GM12878 (cell line): ENCODE measurements at places on chromosomes 13 and 19.

- H3K27ac ChIP-seq, result no peak overlapping the region
- H3K36me3 ChIP-seq, result peaks cover 32% of the 10 kb centered on the region
- no peaks in the 10 kb centered on the region for H3K27me3 ChIP-seq
- DNase-seq, result peak; percentile 19
- H3K4me1 ChIP-seq, result peaks cover 13% of the 10 kb centered on the region
- H3K4me3 ChIP-seq, result no peak overlapping the region
Observed at GRCh38 chr19:36093146-36093662, 17.7 kb upstream of the OVOL3 start.

GRCh38 chr13:75494491-75494890 is 12.5 kb upstream of the TBC1D4 start:
- H3K36me3 ChIP-seq, result no peaks in the 10 kb centered on the region
- H3K4me3 ChIP-seq, result no peak overlapping the region
- DNase-seq, result no peak
- H3K27me3 ChIP-seq, result no peaks in the 10 kb centered on the region
- H3K27ac ChIP-seq, result no peak overlapping the region
- peaks cover 1% of the 10 kb centered on the region for H3K4me1 ChIP-seq

GRCh38 chr13:19960653-19960976 is 2.1 kb downstream of the ZMYM2 start:
- H3K36me3 ChIP-seq, result no peaks in the 10 kb centered on the region
- H3K27ac ChIP-seq, result no peak overlapping the region
- H3K27me3 ChIP-seq, result no peaks in the 10 kb centered on the region
- peak overlapping the region; percentile 81 for H3K4me3 ChIP-seq
- no peak for DNase-seq
- no peaks in the 10 kb centered on the region for H3K4me1 ChIP-seq

DNA sequence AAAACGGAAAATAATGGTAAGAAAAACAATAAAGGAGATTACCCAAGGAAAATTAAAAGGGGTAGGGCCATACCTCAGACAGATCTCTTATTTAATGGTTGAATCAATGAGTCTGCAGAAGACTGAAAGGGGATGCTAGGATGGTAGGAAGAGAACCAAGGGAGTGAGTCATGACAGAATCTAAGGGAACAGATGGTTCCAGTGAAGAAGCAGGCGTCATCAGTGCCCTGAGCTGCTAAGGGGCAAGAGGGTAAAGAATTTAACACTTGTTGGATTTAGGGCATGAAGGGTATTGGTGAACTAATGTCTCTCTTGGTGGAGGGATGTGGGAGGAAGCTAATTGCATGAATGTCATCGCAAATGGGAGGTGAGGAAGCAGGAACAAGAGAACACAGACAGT is 329.2 kb upstream of the TSHZ3 start:
- no peak for DNase-seq
- H3K27me3 ChIP-seq, result no peaks in the 10 kb centered on the region
- no peak overlapping the region for H3K27ac ChIP-seq
- H3K4me1 ChIP-seq, result no peaks in the 10 kb centered on the region
- no peak overlapping the region for H3K4me3 ChIP-seq

DNA sequence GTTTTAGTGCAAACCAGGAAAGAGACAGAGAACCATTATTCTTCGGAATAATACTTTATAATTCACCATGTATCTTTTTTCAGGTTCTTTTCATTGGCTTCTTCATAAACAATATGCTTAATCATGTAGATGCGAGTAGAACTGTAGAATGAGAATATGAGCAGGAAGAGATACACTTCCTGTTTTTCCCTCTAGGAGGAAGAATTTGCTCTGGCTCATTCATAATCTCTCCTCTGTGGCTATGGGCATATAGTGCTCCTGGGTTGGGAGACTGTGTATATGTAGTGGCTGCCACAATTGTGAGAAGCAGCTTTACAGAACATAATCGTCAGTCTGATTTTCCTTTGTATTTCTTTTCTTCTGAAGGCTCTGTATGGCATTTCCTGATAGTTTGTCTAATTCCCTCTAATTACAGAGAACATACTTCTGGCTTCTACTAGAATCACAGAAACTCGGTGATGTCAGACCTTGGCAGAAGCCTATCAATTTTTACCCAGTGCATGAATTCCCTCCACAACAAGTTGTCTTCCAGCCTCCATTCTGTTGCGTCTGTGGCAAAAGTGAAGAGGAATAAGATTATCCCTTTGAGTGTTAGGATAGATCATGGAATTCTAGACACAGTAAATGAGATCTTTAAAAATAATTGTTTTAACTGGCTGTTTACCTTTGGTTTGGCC is 2.9 kb upstream of the DCLK1 start:
- H3K27me3 ChIP-seq, result peaks cover 3% of the 10 kb centered on the region; the same call in 1 of the 2 replicates
- no peak overlapping the region for H3K27ac ChIP-seq
- H3K4me1 ChIP-seq, result no peaks in the 10 kb centered on the region
- H3K4me3 ChIP-seq, result no peak overlapping the region
- no peak for DNase-seq

GRCh38 chr19:41064974-41065569 is 23.2 kb upstream of the CYP2A13 start:
- H3K27me3 ChIP-seq, result no peaks in the 10 kb centered on the region; the same call in 1 of the 2 replicates
- H3K36me3 ChIP-seq, result no peaks in the 10 kb centered on the region
- H3K4me3 ChIP-seq, result no peak overlapping the region

DNA sequence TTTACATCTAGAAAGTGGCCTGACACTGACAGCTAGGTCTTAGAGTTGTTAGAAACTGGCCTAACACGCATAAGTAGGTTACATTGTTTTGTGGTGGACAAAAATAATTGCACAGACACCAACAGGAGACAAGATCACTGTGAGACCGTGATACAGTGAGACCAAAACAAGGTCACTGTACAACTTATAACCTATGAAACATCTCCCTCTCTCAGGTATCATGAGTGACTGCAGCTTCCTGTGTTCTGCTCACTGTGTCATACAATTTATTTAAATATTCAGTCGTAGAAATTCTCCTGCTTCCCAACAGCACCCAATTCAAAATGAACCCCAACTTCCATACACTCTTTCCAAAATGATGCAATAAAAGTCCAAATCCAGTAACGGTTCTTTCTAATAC is 2165.2 kb downstream of the PCDH9 start:
- H3K27ac ChIP-seq, result no peak overlapping the region
- no peaks in the 10 kb centered on the region for H3K27me3 ChIP-seq
- no peaks in the 10 kb centered on the region for H3K36me3 ChIP-seq
- no peaks in the 10 kb centered on the region for H3K4me1 ChIP-seq
- DNase-seq, result no peak
- H3K4me3 ChIP-seq, result no peak overlapping the region
